ENCODE measurements at places on chromosomes 12 and 14.

DNA sequence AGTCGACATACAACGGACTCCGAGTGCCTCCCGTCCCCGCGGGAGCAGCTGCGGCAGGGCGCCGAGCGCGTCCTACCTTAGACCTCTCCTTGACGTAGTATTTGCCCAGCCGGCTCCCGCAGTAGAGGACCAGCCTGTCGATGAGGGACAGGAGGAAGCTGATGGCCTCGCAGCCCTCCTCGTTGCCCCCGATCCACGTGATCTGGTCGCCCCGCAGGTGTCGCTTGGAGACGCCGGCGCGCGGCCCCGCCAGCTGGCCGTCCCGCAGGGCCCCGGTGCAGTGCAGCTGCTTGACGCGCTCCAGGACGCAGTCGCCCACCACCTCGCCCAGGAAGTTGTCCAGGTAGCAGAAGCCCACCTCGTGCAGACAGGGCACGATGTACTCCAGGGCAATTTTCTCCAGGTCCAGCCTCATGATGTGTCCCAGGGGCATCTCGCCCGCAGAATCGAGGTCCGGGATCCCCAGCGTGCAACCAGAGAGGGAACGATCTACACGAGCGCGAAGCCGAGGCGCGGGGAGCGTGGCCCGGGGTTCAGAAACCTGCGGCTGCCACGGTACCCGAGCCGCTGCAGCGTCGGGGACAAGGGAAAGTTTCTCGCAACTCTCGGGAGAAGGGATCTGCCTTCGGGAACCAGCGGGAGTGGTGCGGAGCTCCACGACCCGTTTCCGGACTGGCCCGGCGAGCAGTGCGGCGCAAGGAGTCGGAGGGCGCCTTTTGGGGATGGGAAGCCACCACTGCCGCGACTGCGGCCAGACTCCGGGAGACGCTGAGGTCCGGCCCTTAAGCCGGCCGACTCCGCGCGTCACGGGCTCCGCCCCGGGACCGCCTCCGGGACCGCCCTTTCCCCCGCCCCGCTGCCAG is at the start of gene EGLN3:
TSS of gene EGLN3 (minus strand) at position 755 of the 863 bp plus-strand sequence. CDS start at position 433, 322 bp downstream.
- DNase-seq = peak; percentile 68

- no peak for DNase-seq
Measured at GRCh38 chr14:101506926-101507835, 54.1 kb upstream of the DIO3 start.

DNA sequence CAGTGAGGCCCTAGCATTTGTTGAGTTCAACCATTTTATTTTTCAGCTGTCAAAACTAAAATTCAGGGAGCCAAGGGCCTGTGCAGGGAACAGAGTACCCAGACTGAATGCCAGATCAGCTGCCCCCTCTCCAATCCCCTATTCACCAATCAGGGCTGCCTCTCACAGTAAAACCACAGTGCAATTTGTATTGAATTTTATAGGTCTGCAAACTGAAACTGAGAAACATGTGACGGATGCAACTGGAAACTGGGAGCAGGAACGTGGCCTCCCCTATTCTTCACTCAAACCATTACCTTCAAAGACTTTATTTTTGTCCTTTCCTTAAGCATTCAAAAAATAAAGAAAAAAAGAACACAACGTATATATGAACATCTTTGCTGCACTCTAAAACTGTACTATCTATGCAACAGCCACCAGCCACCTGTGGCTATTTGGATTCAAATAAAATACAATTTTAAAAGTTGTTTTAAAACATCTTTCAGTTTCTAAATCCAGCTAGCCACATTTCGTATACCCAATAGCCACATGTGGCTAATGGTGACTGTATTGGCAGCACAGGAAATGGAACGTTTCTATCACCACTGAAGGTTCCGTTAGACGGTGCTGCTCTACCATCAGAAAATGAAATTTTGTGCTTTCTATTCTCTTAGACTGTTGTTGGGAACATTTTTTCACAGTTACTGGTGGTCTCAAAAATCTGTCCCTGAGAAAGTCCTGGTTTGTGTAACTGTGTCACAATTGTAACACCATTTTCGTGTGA is 371.3 kb upstream of the FAR2 start:
- DNase-seq = no peak

DNA sequence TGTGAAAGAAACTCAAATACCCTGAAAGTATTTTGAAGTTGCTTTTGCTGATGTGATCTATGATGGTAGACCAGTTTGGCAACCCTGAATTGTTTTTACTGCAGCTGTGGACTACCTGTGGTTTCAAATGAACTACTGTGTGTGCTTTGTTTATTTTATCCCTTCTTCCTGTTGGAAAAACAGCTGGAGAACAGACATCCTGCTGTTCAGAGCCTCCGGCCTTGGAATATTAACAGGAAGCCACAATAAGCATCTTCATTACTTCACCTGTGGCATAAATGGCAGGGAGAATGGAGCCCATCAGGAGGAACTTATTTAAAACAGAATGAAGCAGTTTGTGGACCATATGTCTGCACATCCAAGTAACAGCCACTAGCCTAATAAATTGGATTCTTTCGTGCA is 104.8 kb downstream of the DUSP6 start:
- no peak for DNase-seq

- DNase-seq = no peak
Measured at GRCh38 chr12:32155961-32156529, 49.4 kb downstream of the BICD1 start.

GRCh38 chr12:115867854-115868253 is 409.6 kb downstream of the MED13L start:
- no peak for DNase-seq

DNA sequence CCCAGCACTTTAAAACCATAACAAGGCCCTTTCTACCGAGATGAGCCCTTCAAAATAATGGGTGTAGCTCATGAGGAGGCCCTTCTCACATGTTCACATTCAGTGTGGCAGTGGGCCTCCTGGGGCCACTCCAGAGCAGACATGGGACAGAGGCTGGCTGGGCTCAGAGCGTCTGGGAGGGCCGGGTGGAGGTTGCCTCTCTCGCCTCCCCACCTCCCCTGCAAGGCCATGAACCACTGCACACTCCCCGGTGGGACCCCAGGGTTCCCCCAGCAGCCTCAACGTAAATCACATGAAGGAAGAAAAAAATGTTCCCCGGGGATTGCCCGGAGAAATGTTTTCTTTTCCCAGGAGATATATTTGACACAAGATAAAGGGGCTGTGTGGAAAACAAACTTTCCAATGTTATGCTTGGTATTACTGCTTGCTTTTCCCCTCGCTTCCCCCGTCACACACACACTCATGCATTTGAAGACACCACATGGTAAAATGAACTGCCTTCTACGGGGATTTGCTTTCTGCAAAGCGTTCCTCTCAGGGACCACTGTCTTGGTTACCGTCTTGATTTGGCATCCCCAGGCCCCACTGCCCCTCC is 190.7 kb upstream of the CCND2 start:
- no peak for DNase-seq

GRCh38 chr12:130710733-130711080 is 5.4 kb downstream of the RIMBP2 start:
- no peak for DNase-seq

DNA sequence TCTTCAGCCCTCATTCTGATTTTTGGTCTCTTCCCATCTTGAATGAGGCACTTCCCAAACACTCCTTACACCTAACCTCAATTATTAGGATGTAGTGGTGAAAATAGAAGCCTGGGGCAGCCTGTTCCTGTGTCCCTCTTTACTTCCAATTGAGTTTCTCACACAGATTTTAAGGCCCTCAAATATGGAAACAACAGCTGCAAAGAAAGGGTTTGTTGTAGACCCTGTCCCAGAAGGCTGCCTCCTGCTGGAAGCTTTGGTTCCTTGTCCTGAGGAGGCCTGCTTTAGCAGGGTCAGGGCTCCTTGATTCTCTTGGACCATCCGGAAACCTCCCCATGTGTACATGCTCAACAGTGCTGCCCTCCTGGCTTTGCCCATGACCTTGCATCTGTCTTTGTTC is 101.3 kb downstream of the TGFB3 start:
- DNase-seq = no peak

DNA sequence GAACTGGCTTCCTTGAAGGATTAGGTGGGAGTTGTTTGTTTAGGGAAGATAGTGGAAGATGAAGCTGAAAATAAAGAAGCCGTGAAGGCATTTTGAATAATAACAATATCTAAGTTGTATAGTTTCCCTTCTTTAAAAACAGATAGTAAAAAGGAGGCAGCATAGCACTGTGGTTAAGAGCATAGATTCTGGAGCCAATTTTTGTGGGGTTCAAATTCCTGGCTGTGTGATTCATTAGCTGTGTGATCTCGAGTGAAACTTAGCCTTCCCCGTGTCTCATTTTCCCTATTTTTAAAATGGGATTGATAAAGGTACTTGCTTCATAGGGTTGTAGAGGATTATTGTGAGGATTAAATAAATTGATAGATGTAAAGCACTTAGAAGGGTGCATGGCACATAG is 104.5 kb downstream of the MYRFL start:
- DNase-seq = no peak

GRCh38 chr12:6336079-6336888 is 5.6 kb downstream of the TNFRSF1A start:
- DNase-seq = peak; percentile 65

All from CD4-positive, alpha-beta T cell treated with Interleukin-17A for 4 hours (primary cell).